Mononuclear cell (primary cell): ENCODE measurements at places on chromosomes 6 and 20. TPM values are rescaled to one million over a fixed set of nuclear protein-coding genes. Genes with fewer than 3 reads are reported as not detected.

Gene TBC1D32
- 13.4 TPM for total RNA-seq

Gene DNAH8
- total RNA-seq, result 0.10 TPM

Gene LY6G6C
- total RNA-seq, result not detected

Gene MICB
- 29.2 TPM for total RNA-seq

Gene TREM2
- total RNA-seq, result not detected

Gene TRIM31
- 0.10 TPM for total RNA-seq

Gene ADAM33
- total RNA-seq, result under 0.01 TPM
